ENCODE measurements at places on chromosomes 7 and 10.

GRCh38 chr7:114740941-114741340 is 181.0 kb upstream of the MDFIC start:
- no peak for DNase-seq

DNA sequence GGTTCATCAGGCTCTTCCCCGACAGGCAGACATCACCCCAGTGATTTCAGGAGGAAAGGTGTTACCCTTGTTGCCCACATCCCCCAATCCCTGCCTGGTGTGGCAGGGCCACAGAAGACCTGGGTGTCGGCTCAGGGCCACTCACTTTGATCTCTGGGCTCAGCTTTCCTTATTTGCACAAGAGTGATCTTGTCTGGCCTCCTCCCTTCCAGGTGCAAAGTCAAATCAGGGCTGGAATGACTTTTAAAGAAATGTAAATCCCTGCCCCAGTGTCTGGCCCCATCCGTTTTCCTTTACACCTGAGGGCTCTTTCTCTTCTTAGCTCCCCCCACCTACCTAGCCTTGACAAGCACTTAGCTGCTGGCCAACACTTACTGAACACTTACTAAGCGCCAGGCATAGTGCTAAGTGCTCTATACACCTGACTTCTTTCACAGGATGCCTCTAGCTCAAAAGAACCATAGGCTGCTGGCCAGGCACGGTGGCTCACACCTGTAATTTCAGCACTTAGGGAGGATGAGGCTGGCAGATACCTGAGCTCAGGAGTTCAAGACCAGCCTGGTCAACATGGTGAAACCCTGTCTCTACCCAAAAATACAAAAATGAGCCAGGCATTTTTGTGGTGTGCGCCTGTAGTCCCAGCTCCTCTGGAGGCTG is 979 bp upstream of the NODAL start:
- no peak for DNase-seq

DNA sequence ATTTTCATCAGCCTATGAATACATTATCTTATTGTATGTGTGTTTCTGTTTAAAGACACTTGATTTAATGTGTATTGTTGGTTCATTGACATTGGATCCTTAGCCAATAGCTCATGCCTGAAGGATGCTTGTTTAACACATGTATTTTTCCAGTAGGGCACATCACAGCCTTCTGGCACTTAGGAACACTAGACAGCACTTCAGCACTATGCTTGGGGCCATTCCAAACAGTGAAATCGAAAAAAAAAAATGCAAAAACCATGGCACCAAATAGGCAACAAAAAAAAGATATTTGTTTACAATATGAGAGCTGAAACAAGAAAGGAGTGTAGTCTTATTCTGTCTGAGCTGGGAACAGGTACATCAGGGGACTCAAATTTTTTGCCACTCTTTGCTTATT is 262.8 kb downstream of the SLC25A13 start:
- DNase-seq = no peak

GRCh38 chr7:29224726-29225125 is 30.2 kb downstream of the CHN2 start:
- DNase-seq = no peak

- no peak for DNase-seq
Measured at GRCh38 chr7:130560972-130561371, 69.1 kb downstream of the MEST start.

GRCh38 chr7:135672560-135673359 is 10.4 kb downstream of the STMP1 start:
- DNase-seq = no peak

DNA sequence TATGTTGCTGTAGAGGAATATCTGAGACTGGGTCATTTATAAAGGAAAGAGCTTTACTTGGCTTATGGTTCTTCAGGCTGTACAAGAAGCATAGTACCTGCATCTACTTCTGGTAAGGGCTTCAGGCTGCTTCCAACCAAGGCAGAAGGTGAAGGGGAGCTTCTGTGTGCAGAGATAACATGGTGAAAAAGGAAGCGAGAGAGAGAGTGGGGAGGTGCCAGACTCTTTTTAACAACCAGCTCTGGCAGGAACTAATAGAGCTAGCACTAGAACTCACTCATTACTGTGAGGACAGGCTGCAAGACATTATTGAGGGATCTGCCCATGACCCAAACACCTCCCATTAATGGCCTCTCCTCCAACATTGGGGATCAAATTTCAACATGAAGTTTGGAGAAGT is 94.5 kb downstream of the KIF20B start:
- no peak for DNase-seq

DNA sequence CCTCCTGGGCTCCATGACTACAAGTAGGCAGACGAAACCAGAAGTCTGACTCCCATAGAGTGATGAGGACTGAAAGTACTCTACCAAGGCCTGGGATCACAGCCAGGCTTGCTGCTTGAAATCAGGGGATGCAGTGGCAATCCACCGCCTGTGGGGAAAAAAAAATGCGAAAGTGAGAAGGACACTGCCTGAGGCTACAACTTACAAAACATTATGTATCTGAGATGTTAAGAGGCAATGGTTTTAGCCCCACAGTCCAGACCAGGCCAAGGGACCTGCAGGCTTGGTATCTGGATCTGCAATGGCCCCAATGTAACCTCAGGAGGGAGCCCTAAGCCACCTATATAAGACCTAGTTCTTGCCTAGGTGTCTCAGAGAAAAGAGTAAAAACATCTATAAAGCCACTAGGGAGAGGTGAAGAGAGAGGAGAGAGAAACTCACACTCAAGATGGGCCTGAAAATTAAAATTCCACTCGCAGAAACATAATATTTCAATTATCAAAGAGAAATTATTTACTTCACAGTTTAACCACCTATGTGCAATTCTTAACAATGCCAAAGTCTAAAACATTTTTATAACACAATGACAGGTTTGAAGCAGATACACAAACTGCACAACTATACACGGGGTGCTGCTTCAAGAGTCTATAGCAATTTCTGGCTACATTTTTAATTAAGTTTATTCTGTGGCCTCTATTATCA is 13.9 kb downstream of the DNAJC1 start:
- DNase-seq = no peak

DNA sequence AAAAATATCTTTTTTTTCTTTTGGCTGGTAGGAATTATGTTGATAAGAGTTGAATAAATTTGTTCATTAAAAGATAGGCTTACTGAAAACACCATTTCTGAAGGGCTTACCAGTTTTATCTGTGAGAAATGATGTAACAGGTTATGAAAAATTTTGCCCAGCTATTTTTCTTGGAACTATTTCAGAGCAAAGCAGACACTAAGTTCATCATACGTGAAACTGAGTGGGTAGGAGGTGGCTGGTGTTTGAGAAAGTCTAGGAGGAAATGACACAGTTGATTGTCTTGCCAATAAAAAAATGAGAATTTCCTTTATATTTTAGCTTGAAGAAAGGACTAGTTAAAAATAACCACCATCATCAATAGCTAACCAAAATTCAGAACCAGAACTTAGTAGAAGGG is 6.2 kb upstream of the MRC1 start:
- DNase-seq = no peak

- no peak for DNase-seq
Measured at GRCh38 chr10:47276576-47277351, 23.2 kb upstream of the GDF10 start.

GRCh38 chr7:116582806-116583444 is 58.1 kb downstream of the CAV1 start:
- DNase-seq = no peak

DNA sequence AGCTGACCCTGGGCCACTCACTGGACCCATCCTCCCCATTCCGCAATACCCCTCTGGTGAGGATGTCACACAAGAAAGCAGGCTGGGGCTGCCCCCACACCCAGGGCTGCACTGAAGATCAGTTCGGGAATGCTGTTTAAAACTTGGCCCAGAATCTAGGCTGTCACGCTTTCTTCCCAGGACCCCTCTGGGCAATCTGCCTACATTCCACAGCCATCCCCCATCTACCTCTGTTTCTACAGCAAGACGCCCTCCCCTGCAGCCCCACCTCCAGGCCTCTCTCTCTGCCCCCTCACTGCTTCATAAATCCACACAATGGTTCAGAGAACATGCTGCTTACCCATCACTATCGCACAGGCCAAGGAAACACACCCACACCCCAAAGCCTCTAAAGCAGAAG is 36.1 kb downstream of the XPNPEP1 start:
- no peak for DNase-seq

- DNase-seq = no peak
Measured at GRCh38 chr10:66784770-66785169, 141.1 kb upstream of the LRRTM3 start.

- no peak for DNase-seq
Measured at GRCh38 chr10:132827861-132828539, 42.1 kb upstream of the NKX6-2 start.

- DNase-seq = no peak
Measured at GRCh38 chr10:108254089-108254488, 1089.6 kb upstream of the SORCS1 start.

DNA sequence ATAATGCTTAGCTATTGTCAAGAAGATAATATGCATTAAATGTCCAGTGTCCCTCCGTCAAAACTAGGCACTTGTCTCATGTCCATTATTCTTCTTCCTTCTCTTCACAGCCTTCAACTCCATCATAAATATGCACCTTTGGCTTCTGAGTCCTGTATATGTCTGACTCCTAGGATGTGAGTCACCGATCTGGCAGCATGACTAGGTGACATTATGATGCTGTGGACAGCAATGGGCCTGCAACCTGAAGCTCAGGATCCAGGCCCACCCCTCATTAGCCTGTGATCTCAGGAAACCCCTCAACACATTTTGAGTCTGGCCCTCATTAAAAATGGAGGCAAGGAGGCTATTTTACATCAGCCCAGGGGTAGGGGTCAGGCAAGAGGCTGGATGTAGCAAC is 362.5 kb upstream of the ZMIZ1 start:
- DNase-seq = no peak

DNA sequence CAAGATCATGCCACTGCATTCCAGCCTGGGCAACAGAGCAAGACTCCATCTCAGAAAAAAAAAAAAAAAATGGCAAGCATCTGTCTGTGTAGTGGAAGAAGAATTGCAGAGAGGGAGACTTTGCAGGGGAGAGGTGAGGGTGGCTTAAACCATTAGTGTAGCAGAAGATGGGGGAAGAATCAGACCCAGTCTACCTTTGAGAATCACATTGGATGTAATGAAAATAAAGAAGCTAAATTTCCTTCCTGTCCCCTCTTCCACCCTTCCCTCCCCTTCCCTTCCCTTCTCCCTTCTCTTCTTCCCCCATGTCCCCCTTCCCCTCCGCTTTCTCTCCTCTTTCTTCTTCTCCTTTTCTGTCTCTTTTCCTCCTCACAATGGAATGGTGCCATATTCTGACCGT is 180.8 kb upstream of the SVIL start:
- DNase-seq = no peak

DNA sequence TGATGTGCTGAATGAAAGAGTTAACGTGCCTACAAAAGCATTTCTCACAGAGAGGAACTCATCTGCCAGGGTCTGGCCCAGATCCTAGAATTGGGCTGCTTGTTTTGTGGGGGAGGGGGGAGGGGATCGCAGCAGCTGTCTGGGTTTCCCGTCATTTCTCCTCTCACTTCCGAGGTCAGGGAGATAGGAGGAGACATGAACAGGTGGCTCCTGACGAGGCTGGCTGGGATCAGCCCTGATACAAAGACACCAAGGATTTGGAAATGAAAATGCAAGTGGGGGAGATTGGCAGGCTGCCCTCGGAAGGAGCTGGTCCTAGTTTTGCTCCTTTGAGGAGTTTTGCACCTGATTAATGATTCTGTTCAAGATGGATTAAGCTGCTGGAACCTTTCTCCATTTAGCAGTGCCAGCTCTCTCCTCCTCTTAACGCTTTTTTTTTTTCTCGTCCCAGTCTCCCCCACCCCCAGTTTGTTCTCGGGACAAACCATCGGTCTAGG is 86.8 kb upstream of the KMT2C start:
- DNase-seq = no peak

DNA sequence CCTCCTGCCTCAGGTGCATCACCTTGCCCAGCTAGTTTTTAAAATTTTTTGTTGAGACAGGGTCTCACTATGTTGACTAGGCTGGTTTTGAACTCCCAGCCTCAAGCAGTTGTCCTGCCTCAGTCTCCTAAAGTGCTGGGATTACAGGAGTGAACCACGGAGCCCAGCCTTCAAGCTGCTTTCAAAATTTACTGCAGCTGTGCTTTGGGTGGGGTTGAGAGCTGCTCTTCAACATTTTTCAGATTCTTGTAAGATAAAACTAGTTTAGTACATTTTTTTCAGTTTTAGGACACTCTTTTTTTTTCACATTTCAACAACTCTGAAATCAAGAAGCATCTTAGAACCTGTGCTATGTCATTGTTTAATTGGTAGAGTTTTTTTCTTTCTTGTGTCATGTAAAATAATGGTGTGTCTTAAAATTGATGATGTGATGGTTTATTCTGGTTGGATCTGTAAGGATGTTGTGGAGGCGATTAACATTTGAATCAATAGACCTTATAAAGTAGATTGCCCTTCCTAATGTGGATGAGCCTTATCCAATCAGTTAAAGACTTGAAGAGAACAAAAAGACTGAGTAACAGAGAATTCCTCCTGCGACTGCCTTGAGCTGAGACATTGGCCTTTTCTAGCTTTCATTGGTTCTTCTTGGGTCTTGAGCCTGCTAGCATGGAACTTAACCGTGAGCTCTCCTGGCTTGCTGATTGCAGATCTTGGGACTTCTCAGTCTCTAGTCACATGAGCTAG is 13.5 kb downstream of the PLEKHA8 start:
- no peak for DNase-seq

- no peak for DNase-seq
Measured at GRCh38 chr7:140238778-140239652, 62.2 kb upstream of the KDM7A start.

GRCh38 chr7:133394369-133394768 is 141.5 kb downstream of the EXOC4 start:
- no peak for DNase-seq

GRCh38 chr7:22565315-22565811 is 65.4 kb upstream of the STEAP1B start:
- DNase-seq = no peak

GRCh38 chr10:1544209-1544673 is 193.1 kb downstream of the ADARB2 start:
- DNase-seq = no peak

- no peak for DNase-seq
Measured at GRCh38 chr7:4638781-4639575, 43.1 kb upstream of the FOXK1 start.

DNA sequence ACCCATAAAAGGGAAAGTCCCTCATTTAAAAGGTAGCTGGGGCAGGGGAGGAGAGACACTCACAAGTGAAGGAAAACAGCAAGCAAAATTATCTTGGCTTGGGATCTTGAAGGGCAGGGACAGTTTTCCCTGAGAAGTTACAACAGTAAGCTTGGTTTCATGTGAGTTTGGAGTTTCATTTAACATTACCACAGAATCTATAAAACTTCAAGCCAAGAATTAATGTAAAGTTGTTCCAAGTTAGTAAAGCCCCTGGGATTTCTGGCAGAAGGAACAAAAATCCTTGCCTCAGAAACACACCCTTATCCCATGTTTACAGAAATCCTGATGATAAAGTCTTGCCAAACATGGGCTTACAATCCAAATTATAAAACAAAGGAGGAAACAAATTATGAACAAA is 19.2 kb downstream of the CRPPA start:
- no peak for DNase-seq

All from activated CD4-positive, alpha-beta T cell treated with anti-CD3 and anti-CD28 coated beads, Interleukin-2, amount 50 U/mL, for 24 hours (primary cell).